Activated naive CD4-positive, alpha-beta T cell treated with anti-CD3 and anti-CD28 coated beads for 36 hours (primary cell): ENCODE measurements at places on chromosomes 4 and X. TPM values are rescaled to one million over a fixed set of nuclear protein-coding genes. Genes with fewer than 3 reads are reported as not detected.

SUPT20HL1 gene
- not detected for total RNA-seq

NR3C2 gene
- total RNA-seq, result 5.3 TPM

PIM2 gene
- 648 TPM for total RNA-seq

SERTM2 gene
- total RNA-seq, result 0.05 TPM

SMR3B gene
- total RNA-seq, result not detected

NAP1L3 gene
- 4.8 TPM for total RNA-seq

STPG2 gene
- total RNA-seq, result not detected

GPR82 gene
- not detected for total RNA-seq

PRDM8 gene
- total RNA-seq, result 0.29 TPM

MED14 gene
- 50.8 TPM for total RNA-seq

HDAC8 gene
- 14.8 TPM for total RNA-seq

GC gene
- not detected for total RNA-seq
